Activated CD8-positive, alpha-beta memory T cell treated with anti-CD3 and anti-CD28 coated beads for 4 hours (primary cell): ENCODE measurements at places on chromosomes 13 and 19.

GRCh38 chr19:5801796-5802619 lies 2.9 kb upstream of the NRTN start:
- DNase-seq, result no peak

- no peak for DNase-seq
These were observed 349.1 kb downstream of the LIG4 start for GRCh38 chr13:107866032-107866940.

- no peak for DNase-seq
These were observed 2.4 kb upstream of the RGL3 start for GRCh38 chr19:11421371-11422098.

GRCh38 chr13:98782654-98783053 lies 30.2 kb upstream of the SLC15A1 start:
- DNase-seq, result no peak

DNA sequence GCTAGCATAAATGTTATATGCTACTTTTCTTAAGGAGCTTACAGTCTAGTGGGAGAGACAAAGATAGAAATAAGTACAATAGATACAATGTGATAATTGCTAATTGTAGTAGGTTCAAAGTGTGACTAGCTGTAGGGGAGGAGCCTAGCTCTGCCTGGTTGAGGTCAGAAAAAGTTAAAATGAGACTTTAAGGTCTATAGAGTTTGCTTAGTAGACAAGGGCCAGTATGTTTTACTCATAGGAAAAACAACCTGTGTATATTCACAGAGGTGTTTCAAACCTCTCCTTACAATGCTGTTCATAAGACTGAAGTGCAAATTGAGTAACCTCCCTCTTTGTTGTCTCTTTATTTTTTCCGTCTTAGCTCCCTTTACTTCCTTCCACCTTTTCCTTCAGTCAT lies 56.1 kb downstream of the PDS5B start:
- DNase-seq, result no peak

DNA sequence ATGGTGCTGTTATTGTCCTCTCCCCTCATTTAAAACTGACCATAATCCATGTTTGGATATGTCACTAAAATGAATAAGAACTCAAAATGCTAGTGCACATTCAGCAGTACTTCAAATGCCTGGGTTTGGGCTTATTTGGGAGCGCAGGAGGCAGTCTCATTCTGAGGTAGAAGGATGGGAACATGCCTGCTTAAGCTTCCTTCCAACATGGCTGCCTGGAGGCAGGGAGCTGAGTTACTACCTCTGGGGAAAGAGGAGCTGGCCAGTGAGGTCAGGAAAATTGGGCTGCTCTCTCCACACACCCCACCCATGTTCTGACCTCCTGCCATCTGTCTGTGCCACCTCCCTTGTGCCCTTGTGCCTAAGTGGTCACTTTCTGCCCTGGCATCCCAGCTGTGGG lies 85.7 kb downstream of the PTPRS start:
- DNase-seq, result no peak

DNA sequence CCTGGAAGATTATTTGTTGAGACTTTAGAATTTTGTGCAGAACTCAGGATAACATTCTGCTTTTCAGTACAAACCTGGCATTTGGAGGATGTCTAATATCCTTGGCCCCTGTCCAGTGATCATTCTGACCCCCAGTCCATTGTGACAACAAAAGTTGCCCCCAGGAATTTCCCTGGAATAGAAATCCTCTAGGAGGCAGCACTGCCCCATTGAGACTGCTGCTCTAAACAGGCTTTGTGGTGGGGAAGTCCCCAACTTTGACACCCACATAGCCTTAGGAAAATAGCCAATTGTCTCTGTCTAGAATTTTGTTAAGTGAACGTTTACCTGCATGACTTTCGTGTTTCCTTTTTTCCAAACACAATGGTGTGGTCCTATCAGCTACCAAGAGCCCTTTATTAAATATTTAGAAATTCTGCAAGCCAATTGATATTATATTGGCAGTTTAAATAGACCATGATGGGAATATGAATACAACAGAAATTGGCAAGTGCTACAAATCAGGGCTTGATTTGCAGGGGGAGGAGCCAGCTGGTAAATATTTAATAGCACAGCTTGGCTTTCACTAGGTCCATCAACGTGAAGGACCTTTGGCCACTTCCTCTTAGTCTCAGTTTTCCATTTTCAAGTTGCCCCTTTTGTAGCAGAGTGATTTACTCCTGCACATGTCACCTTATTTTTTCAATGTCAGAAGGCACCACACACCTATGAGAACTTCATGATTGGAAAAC lies 451.7 kb downstream of the EFNB2 start:
- no peak for DNase-seq

DNA sequence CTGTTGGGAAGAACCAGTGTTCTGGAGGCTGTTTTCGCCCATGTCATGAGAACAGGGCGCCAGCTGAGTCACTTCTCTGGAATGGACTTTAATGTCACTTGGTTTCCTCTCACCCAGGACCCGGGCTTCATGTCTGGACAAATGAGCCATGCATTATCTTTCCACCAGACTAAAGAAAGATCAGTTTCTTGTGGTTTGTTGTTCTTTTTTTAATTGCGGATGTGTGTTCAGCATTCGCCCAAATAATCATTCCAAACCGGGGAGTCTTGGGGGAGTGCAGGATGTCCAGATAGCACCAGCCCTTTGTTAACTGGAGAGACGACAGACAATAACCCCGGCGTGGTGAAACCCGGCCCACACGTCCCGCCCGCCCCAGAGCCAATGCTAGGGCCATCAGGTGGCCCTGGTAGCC lies 102.5 kb downstream of the COL4A2 start:
- no peak for DNase-seq

DNA sequence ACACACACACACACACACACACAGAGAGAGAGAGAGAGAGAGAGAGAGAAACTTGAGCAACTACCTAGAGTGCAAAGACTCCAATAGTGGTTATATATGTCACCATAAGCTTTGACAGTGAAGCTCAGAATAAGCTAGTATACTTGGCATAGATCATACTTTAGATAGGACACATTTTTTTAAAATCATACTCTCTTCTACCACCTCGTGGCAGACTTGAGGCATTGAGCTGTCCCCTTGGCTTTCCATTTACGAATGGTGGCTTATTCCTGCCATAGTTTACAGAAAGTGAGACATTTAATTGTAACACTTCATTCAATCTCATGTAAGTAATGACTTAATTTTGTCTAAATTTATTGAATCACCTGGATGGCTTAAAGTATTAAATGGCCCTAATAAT lies 108.2 kb downstream of the EDNRB start:
- no peak for DNase-seq

GRCh38 chr19:50794074-50794875 lies 4.1 kb downstream of the ACP4 start:
- no peak for DNase-seq

GRCh38 chr19:46374536-46375475 lies 27.9 kb downstream of the PPP5C start:
- DNase-seq, result no peak

DNA sequence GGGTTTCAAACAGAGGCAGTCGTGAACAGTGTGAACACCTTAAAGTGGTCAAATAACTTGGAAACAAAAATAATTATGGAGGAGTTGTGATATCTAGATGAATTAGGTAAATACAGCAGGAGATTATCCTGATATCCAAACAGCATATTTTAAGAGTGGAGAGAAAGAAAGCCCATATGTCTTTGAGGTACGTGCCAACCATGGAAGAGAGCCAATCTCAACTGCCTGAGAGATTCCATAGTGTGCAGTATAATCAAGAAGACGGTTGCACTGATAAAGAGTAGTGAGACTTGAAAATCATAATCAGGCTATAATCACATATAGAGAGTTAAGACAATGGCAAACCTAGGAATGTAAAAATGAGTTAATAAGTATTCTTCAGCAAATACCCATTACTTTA lies 472.8 kb upstream of the SLITRK5 start:
- DNase-seq, result no peak

- no peak for DNase-seq
These were observed 202.8 kb upstream of the ZNF536 start for GRCh38 chr19:30169196-30169900.

DNA sequence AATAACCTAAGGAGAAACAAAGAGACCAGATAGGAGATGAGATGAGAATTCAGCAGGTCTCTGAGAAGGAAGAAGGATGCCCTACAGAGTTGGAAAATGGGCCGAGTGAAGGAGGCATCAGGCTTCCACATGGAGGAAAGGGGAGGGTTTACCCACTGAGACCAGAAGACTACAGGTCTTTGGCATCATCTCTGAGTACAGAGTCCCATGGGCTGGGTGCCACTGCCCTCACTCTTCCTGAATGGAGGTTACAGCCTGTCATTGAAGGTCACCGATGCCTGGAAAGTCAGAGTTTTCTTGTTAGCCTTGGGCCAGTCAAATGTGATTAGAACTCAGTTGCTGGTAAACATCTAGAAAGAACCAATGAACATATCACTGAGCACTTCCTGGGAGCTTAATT lies 9.9 kb downstream of the ZNF302 start:
- DNase-seq, result no peak

- DNase-seq, result no peak
These were observed 689.6 kb downstream of the SLITRK5 start for GRCh38 chr13:88360761-88361160.

GRCh38 chr13:98613591-98613990 lies 36.7 kb upstream of the STK24 start:
- DNase-seq, result no peak

DNA sequence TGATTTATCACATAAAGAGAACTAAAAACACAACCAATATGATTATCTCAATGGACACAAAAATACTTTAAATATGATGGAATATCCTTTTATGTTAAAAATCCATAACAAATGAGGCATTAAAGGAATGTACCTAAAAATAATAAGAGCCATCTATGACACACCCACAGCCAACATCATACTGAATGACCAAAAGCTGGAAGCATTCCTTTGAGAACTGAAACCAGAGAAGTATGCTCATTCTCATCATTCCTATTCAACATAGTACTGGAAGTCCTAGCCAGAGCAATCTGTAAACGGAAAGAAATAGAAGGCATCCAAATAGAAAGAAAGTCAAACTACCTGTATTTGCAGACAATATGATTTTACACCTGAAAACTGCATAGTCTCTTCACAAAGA lies 671.0 kb downstream of the SLITRK1 start:
- DNase-seq, result no peak

GRCh38 chr19:54178581-54179261 lies 5.8 kb upstream of the TMC4 start:
- no peak for DNase-seq
